GM12878 (cell line): ENCODE measurements at places on chromosomes 4 and X. TPM values are rescaled to one million over a fixed set of nuclear protein-coding genes. Genes with fewer than 3 reads are reported as not detected.
A peak's percentile ranks its signal among the peaks of the same experiment; 100 is the strongest.

DNA sequence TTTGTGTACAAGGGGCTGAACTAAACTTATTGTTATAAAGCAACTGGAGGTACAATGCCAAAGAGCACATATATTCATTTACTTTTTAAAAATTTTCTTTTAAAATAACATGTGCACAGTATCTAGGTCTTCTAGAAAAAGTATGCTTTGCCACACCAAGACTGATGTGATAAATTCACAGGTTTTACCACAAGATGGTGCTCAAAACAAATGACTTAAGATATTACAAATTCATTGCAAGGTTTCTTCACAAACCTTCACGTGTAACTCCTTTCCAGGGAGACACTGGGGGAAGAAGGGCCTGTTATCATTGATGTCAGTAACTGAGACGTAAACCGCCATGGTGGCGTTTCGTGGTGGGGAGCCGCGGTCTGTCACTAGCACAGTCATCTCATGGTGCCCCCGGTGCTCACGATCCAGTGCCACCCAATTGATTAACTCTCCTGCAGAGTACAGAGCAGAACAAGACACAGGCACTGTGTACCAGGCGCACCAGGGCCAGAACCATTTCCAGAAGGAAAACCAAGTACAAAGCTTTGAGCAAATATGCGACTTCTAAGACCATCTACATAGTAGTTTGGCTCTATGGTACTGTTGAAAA is 162.2 kb downstream of the DCHS2 start:
- peaks cover 7% of the 10 kb centered on the region for H3K4me1 ChIP-seq
- no peak for DNase-seq
- H3K27ac ChIP-seq, result no peak overlapping the region
- H3K27me3 ChIP-seq, result peaks cover 2% of the 10 kb centered on the region; the same call in 1 of the 2 replicates
- no peak overlapping the region for H3K4me3 ChIP-seq

DNA sequence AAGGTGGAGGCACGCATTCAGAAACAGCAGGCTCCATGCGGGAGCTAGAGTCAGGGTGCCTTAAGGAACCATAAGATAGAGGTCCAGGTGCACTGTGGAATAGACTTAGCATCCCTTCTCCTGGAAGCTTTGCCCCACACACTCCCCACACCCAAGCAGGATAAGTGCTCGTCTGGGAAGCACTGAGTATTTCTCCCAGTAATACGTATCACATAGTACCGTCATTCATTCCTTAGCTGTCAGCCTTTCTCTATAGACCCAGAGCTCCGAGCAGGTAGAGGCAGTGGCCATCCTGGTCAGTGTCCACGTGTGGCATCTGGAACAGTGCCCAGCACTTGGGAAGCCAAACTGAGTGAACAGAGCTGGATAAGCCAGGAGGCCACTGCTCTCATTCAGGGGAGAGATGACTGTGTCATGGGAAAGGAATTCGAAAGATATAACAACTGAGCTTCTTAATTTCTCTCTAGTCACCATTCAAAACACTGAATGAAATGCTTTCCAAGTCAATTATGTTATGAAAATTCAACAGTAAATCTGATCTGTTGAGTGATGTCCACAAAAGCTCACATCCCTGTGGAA is 9.9 kb downstream of the APBB2 start:
- no peak for DNase-seq
- H3K4me3 ChIP-seq, result no peak overlapping the region
- H3K4me1 ChIP-seq, result peaks cover 6% of the 10 kb centered on the region; the same call in 1 of the 2 replicates
- H3K27me3 ChIP-seq, result no peaks in the 10 kb centered on the region
- no peaks in the 10 kb centered on the region for H3K36me3 ChIP-seq
- H3K27ac ChIP-seq, result no peak overlapping the region

DNA sequence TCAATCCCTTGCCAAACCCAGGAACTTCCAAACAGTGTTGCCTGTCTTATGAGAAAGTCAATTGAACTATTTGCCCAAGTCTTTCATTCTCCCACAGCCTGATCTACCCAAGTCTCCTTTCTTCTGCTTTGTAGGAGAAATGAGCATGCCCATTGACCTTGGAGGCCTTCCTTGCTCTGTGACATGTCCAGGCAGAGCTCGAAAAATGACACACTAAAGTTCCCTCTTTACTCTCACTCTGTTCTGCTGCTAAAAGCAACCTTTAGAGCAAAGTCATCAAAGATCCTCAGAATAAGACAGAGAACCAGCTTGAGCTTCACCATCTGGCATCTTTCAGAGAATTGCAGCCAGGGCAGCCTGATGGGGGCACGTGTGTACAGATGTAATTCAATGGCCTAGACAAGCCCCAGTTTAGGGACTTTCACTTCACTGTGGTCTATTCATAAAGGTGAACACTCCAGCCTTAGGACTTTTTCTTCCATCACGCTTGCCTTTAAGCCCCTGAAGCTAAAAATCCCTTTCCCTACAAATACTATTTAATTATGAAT is 136.4 kb downstream of the AMELX start:
- H3K4me1 ChIP-seq, result no peaks in the 10 kb centered on the region
- no peaks in the 10 kb centered on the region for H3K27me3 ChIP-seq
- DNase-seq, result no peak
- H3K4me3 ChIP-seq, result no peak overlapping the region
- H3K36me3 ChIP-seq, result no peaks in the 10 kb centered on the region

DNA sequence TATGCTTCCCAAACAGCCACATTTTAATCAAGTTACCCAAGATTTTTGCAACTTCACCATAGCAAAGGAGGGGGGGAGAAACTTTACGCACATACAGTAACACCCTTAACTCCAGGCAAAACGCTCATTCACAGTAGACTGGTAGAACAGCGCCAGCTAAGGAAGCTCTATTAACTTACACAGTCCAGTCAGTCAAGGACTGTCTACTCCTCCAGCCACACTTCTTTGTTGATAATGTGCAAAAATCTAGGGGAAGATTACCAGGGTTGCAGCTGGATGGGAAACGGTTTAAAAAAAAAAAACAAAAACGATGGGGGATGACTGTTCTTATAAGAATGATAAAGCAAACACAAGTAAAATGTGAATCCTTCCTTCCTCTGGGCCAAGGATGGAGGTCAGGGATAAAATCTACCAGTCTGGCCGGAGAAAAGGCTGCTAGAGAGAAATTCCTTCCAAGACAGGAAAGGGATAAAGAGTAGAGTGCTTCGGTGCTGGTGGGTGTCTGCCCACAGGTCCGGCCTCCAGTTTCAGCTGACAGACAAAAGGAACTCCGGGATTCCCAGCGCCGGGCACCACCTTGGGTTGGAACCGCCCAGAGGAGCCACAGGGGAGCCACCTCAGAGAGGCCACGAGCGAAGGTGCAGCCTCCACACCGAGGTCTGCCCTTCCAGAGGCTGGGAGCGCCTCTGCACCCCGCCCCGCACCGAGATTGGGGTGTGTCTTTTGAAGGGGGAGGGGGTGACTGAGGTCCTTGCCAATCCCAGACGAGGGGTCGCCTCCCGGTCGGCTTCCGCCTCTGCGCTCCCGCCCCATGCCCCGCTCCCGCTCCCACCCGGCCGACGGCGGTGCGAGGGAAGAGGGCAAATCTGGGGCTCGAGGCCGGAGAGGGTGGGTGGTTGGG is 811 bp downstream of the ANKRD50 start:
- peaks cover 4% of the 10 kb centered on the region; the same call in 1 of the 2 replicates for H3K27me3 ChIP-seq
- peak overlapping the region; percentile 67 for H3K4me3 ChIP-seq
- no peak overlapping the region for H3K27ac ChIP-seq
- H3K4me1 ChIP-seq, result no peaks in the 10 kb centered on the region
- DNase-seq, result no peak

GRCh38 chr4:101942891-101943290 is 152.4 kb downstream of the BANK1 start:
- no peak overlapping the region for H3K27ac ChIP-seq
- H3K4me1 ChIP-seq, result no peaks in the 10 kb centered on the region
- no peaks in the 10 kb centered on the region for H3K36me3 ChIP-seq

DNA sequence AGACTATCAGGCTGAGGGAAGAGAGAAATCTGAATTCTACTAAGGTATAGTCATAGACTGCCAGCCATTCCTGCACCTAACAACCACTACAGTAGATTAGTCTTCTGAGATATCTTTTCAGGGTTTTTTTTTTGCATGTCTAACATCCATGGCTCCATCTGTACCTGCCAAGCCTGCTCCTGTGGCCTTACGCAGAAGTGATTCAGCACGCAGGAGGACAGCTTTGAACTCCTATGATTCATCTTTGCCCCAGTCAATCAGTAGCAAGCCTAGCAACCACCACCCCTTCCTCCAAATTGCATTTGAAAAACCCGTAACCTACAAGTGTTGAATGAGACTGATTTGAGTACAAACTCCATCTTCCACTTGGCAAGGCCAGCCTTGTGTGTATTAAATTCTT is 520.7 kb upstream of the HS3ST1 start:
- no peak overlapping the region for H3K4me3 ChIP-seq
- no peaks in the 10 kb centered on the region for H3K36me3 ChIP-seq
- DNase-seq, result no peak
- H3K4me1 ChIP-seq, result no peaks in the 10 kb centered on the region
- H3K27me3 ChIP-seq, result no peaks in the 10 kb centered on the region

- DNase-seq, result no peak
- H3K4me1 ChIP-seq, result no peaks in the 10 kb centered on the region
- H3K27me3 ChIP-seq, result no peaks in the 10 kb centered on the region; the same call in 1 of the 2 replicates
- H3K4me3 ChIP-seq, result no peak overlapping the region
These were observed 18.2 kb downstream of the RAI2 start for GRCh38 chrX:17842769-17843525.

DNA sequence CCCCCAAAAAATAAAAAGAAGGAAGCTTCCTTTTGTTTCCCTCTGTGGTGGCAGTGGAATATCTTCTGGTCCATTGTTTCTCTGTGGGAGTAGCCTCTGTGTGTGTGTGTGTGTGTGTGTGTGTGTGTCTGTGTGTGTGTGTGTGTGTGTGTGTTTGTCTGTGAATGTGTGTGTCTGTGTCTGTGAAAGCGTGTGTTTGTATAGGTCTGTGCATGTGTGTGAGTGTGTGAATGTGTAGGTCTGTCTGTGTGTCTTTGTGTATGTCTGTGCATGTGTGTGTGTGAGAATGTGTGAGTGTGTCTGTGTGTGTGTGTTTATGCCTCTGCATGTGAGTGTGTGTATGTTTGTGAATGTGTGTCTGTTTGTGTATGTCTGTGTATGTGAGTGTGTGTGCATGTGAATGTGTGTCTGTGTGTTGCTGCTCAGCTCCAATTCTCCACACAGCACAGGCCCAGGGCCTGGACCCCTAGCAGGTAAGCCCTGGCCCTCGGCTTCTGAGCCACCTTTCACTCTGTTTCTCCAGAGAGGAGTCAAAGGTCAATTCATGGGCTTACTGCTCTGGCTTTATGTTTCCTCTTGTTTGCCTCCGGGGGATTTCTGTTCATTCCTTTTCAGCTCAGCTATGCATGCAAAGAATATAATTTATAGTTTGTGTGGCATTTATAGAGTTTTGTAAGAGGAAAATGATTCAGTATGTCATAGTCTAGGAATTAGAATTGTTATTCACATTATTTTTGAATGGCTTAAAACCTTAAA is 89.8 kb downstream of the UCHL1 start:
- H3K27me3 ChIP-seq, result no peaks in the 10 kb centered on the region
- H3K4me1 ChIP-seq, result no peaks in the 10 kb centered on the region
- no peak overlapping the region for H3K27ac ChIP-seq
- no peak overlapping the region for H3K4me3 ChIP-seq
- H3K36me3 ChIP-seq, result no peaks in the 10 kb centered on the region

The PPEF2 gene
- total RNA-seq, result not detected in 2 replicates

The ITGB1BP2 gene
- 2.0 and 2.2 TPM in 2 replicates for total RNA-seq

The PLXNB3 gene
- 0.21 and 0.53 TPM in 2 replicates for total RNA-seq

The GUCY1A1 gene
- total RNA-seq, result 0.46 and 0.48 TPM in 2 replicates

The UGT2B7 gene
- 0.77 and 1.0 TPM in 2 replicates for total RNA-seq
